RPMI7951 (cell line): ENCODE measurements at places on chromosomes 12 and 14.
A peak's percentile ranks its signal among the peaks of the same experiment; 100 is the strongest.

DNA sequence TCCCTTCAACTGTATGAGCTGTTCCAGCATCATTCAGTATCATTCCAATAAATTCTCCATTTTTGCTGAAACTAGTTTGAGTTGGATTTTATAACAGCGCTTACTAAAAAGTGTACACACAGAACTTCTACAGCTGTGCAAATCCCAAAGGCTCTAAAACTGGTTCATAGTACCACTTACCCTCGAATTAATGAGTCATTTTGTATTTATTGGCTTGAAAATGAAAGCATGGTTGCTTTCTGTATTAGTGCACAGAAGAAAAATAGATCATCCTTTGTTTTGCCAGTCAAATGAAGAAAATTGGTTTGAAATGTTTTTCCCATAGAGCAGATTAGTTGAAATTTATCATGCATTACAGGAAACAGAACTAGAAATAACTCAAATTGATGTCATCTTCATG is 268.3 kb upstream of the CPNE8 start:
- DNase-seq = no peak

- DNase-seq = no peak
Measured at GRCh38 chr12:45580356-45580969, 149.0 kb upstream of the ARID2 start.

- no peak for DNase-seq
Measured at GRCh38 chr14:81771651-81772275, 238.1 kb upstream of the SEL1L start.

DNA sequence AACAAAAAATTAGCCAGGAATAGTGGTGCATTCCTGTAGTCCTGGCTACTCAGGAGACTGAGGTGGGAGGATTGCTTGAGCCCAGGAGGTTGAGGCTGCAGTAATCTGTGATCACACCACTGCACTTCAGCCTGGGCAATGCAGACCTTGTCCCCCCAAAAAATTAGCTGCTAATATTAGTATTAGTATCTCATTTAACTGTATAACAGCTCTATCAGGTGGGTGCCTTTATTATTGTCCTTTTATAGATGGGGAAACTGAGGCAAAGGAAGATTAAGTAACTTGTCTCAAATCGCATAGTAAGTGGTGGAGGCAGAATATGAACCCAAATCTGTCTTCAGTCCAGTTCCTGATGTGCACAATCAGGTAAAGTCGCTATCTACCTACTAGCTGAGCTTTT is 142.3 kb upstream of the CRY1 start:
- no peak for DNase-seq

DNA sequence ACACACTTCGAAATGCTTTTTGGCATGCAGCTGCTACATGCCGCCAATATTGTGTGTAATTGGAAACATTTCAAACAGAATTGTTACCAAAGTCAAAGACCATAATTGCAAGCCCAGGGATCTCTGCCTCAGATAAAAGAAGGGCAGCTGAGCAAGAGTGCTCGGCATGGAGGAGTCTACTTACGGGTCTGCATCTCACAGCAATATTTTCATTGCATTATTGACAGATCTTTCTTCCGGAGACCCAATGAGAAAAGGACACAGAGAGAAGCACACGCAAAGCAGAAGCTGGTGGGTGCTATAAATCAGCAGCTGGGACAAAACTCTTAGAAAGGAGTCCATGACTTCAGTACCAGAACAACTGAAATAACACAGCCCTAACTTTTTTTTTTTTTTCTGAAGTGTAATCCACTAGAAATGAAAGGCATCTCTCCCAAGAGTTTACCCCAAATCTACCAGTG is 4.9 kb downstream of the PRICKLE1 start:
- DNase-seq = no peak

- DNase-seq = peak; percentile 2
Measured at GRCh38 chr12:5898874-5899273, 46.2 kb downstream of the ANO2 start.

DNA sequence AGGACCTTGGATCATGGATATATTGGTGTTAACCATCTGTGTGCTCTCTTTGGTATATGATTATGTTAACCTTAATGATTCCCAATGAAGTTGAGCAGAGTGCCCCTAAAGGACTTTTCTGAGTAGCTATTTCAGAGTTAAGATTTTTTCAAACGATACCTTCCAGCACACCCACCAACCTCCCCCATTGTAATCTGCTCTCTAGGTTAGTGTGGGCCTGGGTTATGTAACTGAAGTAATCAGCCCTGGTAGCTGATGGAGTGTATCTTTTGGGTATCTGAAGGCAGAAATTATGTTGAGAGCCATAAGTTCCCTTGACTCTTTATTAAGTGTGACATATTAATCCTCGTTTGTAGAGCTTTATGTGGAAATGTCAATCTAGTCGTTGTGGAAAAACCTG is 47.6 kb upstream of the RNU6-8 start:
- DNase-seq = no peak

- DNase-seq = no peak
Measured at GRCh38 chr14:54186821-54187763, 209.7 kb upstream of the CDKN3 start.
